ENCODE measurements at places on chromosomes 13 and 19. TPM values are rescaled to one million over a fixed set of nuclear protein-coding genes. Genes with fewer than 3 reads are reported as not detected.
A peak's percentile ranks its signal among the peaks of the same experiment; 100 is the strongest.

Gene C5AR1
- not detected for total RNA-seq

Gene HSPB6
- not detected for total RNA-seq

DNA sequence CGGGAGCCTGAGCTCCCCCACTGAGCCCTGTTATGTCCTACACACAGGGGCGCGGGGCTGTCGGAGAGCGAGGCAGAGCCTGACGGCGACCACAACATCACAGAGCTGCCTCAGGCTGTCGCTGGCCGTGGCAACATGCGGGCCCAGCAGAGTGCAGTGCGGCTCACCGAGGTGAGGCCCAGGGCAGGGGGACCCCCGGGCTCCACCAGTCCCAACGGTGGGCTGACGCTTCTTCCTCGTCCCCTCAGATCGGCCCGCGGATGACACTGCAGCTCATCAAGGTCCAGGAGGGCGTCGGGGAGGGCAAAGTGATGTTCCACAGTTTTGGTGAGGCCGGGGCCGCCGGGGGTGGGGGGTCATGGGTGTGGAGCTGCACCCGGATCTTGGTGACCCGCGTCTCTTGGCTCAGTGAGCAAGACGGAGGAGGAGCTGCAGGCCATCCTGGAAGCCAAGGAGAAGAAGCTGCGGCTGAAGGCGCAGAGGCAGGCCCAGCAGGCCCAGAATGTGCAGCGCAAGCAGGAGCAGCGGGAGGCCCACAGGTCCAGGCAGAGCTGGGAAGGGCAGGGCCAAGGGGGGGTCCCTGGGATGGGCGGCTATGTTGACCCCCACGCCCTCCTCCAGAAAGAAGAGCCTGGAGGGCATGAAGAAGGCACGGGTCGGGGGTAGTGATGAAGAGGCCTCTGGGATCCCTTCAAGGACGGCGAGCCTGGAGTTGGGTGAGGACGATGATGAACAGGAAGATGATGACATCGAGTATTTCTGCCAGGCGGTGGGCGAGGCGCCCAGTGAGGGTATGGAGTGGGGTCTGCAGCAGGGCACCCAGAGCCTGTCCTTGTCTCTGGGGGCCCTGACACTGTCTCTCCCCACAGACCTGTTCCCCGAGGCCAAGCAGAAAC is 1.2 kb upstream of the P2RY11 start:
- no peak for DNase-seq

DNA sequence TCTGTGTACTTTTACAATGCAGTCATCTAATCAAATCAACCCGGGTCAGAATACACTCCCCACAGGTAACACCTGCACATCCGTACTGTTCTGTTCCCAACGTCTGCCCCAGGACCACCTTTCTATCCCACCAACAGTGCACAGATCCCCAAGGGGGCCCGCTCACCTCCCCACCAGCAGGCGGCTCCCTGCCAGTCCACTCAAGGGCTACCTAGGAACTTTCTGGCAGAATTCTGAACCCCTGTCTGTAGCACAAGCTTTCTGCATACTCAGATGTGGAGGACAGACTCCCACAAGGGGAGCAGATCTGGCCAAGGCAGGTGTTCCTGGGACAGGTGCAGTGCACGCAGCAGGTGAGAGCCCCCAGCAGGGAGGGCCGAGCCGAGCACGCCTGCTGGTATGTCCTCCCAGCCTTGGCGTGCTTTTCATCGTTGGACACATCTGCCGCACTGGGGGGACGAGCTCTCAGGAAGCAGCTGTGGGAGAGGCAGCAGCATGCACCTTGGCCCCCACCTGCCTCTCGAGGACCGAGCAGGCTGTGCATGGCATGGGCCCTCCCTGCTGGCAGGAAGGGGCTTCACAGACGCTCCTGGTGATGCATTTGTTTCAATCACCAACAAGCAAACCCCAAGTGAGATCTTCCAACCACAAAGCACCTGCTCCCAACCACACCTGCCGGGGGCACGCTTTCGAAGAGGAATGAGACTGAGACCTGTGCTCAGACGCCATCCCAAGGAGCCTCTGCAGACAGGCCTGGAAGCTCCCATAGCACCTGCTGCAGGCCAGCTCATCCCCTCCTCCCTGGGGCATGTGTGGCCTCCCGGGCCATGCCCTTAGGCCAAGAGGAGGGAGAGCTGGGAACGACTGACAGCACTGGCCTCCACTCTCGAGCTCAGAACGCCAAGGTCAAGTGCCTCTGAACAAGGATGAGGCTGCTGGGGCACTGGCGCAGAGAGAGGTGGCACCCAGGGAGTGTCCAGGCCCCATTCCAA is 35.9 kb downstream of the RAB20 start:
- no peak for DNase-seq

DNA sequence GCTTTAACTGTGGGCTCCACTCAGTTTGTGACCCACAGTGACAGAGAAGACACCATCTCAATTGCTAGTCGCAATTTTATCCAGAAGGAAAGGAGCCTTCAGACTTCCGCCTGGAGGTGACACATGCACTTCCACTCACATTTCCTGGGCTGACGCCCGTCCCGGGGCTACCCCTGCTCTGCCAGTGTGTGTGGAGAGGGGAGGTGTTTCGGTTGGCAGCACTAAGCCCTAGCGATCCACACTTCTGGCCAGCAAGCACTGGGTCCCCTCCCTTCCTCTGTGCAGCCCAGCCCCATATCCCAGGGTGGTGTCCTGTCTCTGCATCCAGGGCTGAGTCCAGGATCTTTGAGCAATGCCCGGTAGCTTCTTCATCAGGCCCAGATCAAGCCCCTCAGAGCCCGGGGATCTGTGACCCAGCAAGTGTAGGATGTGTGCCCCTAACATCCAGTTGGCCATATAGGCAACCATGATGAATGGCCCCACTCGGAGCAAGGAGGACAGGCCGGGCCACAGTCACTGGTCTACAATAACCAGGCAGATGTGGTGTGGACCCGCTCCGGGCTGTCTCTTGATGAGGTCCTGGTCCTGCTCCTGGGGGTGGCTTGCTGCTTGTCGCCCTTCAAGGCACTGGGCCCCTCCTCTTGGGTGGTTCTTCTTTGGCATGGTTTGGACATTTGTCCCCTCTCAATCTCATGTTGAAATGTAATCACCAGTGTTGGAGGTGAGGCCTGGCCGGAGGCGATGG is 141.9 kb upstream of the SPACA7 start:
- DNase-seq, result no peak

- no peak for DNase-seq
Measured at GRCh38 chr13:27960362-27961226, 8.5 kb downstream of the CDX2 start.

- DNase-seq, result peak; percentile 56
Measured at GRCh38 chr13:94329754-94330551, 149.5 kb downstream of the DCT start.

- no peak for DNase-seq
Measured at GRCh38 chr19:996051-996838, 4.0 kb upstream of the GRIN3B start.

DNA sequence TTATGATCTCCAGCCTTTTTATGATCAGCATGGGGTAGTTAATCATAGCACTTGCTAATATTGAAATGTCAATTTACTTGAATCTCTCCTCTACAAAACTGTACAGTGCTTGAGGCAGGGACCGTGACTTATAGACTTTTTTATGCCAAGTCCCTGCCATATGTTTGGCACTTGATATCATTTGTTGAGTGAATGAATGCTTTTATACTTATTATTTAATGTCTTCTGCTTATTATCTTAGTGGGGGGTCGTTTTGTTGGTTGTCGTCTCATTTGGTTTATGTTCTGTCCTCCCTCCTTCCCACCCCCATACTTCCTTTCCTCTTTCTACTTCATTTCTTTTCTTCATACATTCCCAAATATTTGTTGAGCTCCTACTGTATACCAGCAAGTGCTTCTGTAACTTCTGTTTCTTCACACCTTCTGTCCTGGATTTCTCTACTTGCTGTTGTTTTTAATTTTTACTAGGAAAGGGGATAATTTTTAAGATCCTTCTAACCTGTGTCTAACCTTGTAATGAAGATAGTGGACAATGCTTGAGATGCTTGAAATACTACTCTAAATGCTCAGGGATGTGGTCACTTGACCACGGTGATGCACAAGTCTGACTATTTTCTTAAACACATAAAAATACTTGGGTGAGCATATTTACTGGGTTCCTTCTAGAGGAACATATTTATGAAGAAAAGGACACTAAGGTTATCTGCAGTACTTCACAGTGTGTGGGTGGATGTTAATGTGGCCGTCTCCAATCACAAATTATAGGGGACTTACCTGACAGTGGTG is 223.8 kb downstream of the TDRD3 start:
- no peak for DNase-seq

DNA sequence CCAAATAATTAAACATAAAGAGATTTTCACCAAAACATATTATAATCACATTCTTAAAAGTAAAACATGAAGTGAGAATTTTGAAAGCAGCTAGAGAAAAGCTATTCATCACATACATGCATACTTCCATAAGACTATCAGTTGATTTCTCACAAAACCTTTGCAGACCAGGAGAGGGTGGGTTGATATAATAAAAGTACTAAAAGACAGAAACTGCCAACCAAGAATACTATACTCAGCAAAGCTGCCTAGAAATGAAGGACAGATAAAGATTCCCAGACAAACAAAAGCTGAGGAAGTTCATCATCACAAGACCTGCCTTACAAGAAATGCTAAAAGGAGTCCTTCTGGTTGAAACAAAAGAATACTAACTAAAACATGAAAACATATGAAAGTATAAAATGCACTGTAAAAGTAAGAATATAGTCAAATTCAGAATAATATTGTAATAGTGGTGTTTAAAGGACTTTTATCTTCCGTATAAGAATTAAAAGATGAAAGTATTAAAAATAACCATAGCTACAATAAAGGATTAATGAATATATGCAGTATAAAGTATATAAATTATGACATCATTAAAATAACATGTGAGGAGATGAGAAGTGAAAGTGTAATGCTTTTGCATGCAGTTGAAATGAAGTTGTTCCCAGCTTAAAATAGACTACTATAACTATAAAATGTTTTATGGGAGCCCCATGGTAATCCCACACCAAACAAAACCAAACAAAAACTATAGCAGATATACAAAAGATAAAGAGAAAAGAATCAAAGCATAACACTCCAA is 76.2 kb downstream of the RXFP2 start:
- DNase-seq, result no peak

DNA sequence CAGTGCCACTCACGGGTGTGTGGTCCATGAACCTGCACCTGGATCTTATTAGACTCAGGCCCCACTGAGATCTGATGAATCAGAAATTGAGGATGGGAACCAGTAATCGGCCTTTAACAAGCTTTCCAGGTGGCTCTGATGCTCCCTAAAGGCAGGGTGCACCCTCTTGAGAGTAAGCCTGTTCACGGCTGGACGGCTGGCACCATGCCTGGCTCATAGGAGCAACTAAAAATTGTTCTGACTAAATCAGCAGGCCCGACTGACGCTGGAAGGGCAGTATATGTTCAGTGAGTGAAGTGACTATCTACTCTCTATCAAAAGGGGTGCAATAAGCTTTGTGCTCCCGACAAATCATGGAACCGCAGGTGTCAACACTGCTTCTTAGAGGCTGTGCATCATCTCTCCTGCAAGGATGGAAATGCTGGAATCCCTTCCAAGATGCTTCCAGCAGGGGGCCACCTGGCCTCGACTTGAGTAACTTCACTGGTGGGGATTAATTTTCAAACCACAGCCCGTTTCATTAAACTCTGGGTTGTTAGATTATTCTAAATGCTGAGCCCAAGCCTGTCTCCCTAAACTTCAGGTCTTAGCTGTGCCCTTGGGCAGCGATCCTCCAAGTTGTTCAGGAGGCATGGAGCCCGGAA is 28.4 kb downstream of the TMTC4 start:
- DNase-seq, result peak; percentile 21

- DNase-seq, result peak; percentile 46
Measured at GRCh38 chr19:38233740-38234251, 9.8 kb upstream of the DPF1 start.

DNA sequence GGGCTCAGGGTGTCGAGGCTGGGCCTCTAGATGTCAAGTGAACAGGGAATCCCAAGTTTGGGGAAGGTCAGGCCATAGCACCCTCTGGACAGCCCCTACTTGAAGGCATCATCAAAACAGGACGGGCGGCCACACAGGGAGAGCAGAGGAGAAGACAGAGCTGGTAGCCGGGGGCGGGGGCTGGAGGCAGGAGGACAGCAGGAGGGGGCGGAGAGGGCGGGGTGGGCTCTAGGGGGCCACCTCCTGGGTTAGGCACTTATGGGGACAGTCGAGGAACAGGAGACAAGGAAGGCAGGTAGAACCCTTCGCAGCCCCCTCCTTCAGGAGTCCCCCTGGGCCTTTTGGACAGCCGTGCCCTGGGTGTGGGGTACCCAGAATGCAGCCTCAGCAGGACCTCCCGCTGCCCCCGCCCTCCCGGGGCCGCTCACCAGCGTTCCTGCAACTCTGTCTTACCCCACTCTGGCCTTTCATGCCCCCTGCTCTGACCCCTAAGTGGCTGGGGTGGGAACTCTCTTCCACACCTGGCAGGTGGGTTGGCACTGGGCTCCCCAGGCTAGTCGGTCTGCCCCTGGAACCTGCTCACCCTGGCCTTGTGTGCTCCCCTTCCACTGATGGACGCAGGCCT is 5.8 kb downstream of the SSBP4 start:
- no peak for DNase-seq

DNA sequence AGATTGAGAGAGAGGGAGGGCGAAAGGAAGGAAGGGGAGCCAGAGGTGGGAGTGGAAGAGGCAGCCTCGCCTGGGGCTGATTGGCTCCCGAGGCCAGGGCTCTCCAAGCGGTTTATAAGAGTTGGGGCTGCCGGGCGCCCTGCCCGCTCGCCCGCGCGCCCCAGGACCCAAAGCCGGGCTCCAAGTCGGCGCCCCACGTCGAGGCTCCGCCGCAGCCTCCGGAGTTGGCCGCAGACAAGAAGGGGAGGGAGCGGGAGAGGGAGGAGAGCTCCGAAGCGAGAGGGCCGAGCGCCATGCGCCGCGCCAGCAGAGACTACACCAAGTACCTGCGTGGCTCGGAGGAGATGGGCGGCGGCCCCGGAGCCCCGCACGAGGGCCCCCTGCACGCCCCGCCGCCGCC is at the start of gene TNFSF11:
TSS of gene TNFSF11 (plus strand) at position 142 of the 400 bp plus-strand sequence. CDS start at position 294, 152 bp downstream.
- no peak for DNase-seq

- no peak for DNase-seq
Measured at GRCh38 chr13:98060282-98060681, 82.6 kb upstream of the FARP1 start.

- DNase-seq, result no peak
Measured at GRCh38 chr19:19749117-19749907, 16.4 kb upstream of the ZNF14 start.

GRCh38 chr19:51027873-51028272 is 1.5 kb upstream of the KLK11 start:
- DNase-seq, result no peak
